ENCODE measurements at places on chromosomes 4 and X. TPM values are rescaled to one million over a fixed set of nuclear protein-coding genes. Genes with fewer than 3 reads are reported as not detected.

DNA sequence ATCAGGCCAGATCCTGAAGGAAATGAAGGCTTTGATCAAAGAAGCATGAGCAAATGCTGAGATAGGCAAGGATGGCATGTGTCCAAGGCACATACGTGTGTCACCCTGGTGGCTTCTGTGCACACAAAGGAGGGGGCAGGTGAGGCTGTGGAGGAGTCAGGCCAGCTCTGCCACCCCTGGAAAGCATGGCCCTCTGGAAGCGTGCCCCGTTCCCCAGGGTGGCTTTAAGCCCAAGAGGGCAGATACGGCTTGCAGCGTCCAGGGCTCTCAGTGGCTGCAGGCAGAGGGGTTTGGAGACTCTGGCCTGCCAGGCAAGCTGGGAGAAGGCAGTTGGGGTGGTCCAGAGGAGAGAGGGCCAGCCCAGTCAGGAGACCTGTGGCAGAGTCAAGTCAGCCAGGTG, 25.6 kb downstream of the PNMA6E start:
- no peak for DNase-seq

GRCh38 chrX:79146640-79147390, 2.3 kb downstream of the GPR174 start:
- DNase-seq, result no peak

DNA sequence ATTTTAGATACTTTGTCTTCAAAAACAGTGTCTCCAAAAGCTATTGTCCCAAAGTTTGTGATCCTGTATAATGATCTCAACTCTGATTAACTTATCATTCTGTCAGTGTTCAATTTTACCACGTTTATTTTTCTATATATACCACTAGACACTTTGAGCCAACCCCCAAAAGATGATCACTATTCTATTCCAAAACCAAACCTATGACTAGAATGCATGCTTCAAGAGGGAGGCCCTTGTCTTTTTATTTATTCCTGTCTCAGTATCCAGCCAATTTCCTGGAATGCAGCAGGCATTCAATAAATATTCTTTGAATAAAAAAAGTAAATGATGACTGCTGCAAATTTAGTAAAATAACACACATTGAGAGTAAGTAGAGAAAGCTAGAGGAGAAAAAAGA, 275.6 kb downstream of the LDB2 start:
- DNase-seq, result no peak

DNA sequence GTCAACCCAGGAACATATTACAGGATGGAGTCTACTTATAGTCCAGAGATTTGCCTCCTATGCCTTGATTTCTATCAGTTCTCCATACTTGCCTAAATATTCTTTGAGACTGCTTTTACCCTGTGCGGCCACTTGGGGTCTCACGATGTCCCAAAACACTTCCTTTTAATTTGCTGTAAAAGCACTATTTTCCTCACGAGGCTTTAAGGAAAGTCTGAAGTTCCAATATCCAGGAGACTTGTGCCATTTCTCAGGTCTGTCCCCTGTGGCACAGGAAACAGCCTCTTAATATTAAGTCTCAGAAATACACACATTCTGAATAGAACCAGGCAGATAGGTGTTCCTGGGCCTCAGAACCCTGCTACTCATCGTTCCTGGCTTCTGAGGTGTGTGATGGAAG, 142.9 kb downstream of the TMEM164 start:
- DNase-seq, result no peak

FGF13 gene
- 0.43 TPM for total RNA-seq

DNA sequence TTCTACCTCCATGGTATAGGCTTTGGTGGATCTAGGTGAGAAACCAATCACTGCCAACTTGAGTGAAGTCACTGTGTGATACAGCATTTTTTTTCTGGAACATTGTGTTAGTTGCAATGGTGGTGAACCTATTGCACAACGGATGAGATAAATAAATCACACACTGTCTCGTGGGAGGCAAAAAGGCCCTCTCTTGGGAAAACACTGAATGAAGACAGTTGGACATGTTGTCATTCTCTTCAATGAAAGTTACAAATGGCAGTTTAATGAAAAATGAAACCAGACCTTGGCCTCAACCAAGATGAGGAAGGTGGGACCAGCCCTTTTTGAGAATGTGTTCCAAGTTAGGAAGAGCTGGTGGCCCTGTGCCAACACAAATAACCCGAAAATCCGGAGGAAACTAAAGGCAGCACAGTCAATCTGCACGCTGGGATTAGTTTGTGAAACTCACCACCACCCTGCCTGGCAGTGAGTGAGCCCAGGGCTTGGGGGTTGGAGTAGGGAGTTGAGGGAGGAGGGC, 5.4 kb upstream of the ADGRG2 start:
- DNase-seq, result peak; percentile 43

- peak; percentile 56 for DNase-seq
Observed at GRCh38 chrX:129984111-129984958, 1.9 kb downstream of the BCORL1 start.

DNA sequence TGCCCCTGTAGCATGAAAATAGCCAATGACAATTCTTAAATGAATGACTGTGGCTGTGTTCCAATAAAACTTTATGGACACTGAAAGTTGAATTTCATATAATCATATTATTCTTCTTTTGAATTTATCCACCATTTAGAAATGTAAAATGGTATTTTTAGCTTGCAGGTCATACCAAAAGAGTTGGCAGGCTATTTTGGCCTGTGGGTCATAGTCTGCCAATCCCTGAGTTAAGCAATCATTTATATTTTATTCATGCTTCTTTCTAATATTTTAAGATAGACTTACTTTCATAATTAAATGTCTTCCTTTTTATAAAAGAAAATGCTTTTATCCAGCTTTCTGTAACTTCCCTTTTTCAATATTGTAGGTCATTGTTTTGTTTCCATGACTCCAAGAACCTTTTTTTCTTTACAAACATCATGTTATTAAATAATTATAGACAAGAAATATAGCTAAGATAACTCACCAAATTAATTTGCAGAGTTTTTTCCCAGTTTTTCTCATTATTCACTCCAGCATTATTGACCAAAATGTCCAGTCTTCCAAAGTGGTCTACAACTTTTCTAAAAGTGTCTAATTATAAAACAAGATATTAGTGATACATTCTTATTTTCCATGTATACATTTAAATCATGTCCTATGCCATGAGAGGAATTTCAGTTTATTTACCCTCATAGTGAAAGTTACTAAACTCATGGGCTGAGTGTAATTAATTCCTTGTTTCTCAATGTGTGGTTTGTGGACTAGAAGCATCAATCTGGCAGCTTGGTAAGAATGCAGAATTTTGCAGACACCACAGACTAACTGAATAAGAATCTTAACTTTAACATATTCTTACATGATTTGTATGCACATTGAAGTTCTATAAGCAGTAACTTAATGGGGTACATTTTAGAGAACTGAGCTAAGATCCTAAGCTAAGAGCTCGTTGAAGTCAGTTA, 4.5 kb downstream of the HPGD start:
- no peak for DNase-seq

DNA sequence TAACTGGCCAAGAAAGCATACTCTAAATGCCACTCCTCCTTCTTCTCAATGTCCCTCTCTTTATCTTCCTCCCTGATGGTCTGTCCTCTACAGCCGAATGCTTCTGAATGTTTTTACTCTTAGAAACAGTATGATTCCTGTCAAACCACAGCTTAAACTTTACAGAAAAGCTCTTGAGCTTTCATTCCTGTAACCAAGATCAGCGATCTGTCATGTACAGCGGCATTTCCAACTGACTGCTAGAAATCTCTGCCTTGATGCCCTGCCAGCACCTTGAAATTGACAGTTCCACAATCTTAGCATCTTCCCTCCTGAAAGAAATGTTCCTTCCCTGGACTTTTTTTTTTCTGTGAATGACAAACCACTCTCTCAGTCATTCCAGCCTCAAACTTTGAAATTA, 11.5 kb upstream of the GATB start:
- no peak for DNase-seq

GRCh38 chr4:123599061-123599919, 202.7 kb downstream of the SPRY1 start:
- no peak for DNase-seq

DDX60 gene
- total RNA-seq, result 4.4 TPM

ARMCX4 gene
- total RNA-seq, result 4.6 TPM

DNA sequence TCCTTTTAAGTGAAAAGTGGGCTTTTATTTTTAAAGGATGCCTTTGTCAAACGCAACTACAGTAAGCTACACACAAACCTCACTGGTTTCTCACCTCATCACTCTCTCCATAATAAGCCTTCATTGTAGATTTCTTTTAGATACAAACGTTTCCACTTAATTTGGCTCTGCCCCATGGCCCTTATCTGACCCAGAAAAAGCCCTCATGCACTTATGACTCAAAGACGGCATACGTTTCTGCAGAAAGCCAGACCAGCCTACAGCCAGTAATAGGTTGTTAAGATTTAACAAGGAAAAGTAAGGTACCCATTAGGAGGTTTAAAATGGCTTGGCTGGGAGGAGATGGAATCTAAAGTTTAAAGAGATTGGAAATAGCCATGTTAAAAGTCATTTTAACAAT, 914.6 kb upstream of the INTU start:
- DNase-seq, result no peak

COX7B gene
- total RNA-seq, result 1,688 TPM

- DNase-seq, result no peak
Observed at GRCh38 chr4:187606581-187606980, 389.0 kb upstream of the ZFP42 start.

- DNase-seq, result no peak
Observed at GRCh38 chr4:118273642-118274041, 79.2 kb downstream of the PRSS12 start.

GRCh38 chrX:16733013-16733412, 13.6 kb downstream of the SYAP1 start:
- DNase-seq, result no peak

GRCh38 chrX:136764206-136764605, 16.5 kb downstream of the ARHGEF6 start:
- DNase-seq, result no peak

NEUROG2 gene
- total RNA-seq, result not detected

GRCh38 chr4:36677112-36677511, 395.7 kb downstream of the DTHD1 start:
- no peak for DNase-seq

DNA sequence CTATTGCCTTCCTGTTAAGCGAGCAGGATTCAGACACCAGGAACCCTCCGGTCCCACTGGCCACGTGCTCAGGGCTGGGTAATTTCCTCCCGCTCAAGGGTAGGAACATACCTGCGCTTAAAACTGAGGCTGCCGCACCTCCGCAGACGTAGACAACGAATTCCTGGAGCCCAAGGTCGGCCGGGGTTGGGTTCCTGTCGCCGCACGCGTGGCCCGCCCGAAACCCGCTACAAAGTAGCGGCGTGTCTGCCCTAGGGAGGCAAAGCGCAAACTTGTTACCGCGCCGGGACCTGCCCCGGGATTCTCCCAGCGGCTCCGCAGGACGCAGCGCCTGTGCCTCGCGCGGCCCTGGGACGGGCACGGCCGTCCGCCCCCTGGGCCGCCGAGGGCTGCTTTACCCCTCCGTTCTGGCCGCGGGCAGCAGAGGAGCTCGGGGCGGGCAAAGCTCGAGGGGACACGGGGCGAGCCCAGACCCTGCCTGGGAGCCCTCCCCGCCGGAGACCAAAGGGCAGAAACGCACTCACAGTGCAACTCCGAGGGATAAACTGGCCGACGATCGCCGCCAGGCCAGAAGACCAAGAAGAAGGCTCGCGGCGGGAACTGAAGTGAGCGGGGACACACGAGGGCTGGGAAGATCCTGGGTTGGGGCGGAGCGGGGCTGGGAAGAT, at the start of gene ERVMER34-1:
Gene ERVMER34-1 (minus strand): TSS at position 607 of the 668 bp plus-strand sequence. CDS start 5,905 bp downstream, outside the sequence.
- peak; percentile 46 for DNase-seq

PRR32 gene
- total RNA-seq, result 0.30 TPM

GRCh38 chrX:47846040-47846439, 9.3 kb downstream of the ZNF81 start:
- peak; percentile 45 for DNase-seq

- no peak for DNase-seq
Observed at GRCh38 chr4:42083816-42084215, 68.6 kb downstream of the BEND4 start.

GRCh38 chrX:45007598-45007997, 134.6 kb downstream of the KDM6A start:
- no peak for DNase-seq

- DNase-seq, result no peak
Observed at GRCh38 chr4:153529646-153530045, 63.5 kb downstream of the TMEM131L start.

KIF4A gene
- total RNA-seq, result 0.19 TPM

- DNase-seq, result no peak
Observed at GRCh38 chr4:39521253-39521919, 5.9 kb downstream of the UGDH start.

DNA sequence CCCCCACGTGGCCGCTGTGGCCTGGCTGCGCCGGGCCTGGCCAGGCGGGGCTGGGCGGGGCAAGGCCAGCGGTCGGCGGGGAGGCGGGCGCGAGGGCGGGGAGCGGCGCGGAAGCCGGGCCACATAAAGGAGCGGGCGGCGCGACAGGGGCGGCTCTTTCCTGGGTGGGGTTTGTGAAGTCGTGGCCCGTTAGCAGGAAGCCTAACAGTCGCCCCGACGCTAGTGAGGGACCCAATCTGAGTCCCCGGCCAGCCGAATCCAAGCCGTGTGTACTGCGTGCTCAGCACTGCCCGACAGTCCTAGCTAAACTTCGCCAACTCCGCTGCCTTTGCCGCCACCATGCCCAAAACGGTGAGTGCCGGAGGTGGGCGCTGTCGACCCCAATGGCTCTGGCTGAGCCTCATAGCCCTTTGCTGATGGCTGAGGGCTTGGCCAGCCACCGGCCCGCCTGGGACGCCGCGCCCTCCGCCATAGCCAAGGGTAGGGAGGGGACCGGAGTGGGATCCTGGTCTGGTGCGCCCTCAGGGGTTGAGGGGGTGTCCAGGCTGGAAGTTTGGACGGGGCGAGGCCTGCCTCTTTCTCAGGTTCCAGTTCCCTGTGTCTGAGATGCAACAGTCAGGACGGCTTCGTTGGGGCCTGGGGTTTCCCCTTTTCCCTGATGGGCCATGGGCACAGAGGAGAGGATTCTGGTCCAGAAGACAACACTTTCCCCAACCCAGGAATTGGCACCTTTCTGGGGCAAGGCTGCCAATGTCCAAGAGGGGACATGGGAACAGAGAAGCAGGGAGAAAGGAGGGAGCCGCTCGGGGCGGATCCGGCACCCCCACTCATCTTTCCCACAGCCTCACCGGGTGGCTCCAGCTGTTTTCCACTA, at the start of gene MSN:
Gene MSN (plus strand): TSS at position 152 of the 874 bp plus-strand sequence. CDS start 188 bp downstream, at position 340.
- DNase-seq, result peak; percentile 89

- peak; percentile 35 for DNase-seq
Observed at GRCh38 chr4:73870260-73870659, 1.1 kb downstream of the CXCL1 start.

DNA sequence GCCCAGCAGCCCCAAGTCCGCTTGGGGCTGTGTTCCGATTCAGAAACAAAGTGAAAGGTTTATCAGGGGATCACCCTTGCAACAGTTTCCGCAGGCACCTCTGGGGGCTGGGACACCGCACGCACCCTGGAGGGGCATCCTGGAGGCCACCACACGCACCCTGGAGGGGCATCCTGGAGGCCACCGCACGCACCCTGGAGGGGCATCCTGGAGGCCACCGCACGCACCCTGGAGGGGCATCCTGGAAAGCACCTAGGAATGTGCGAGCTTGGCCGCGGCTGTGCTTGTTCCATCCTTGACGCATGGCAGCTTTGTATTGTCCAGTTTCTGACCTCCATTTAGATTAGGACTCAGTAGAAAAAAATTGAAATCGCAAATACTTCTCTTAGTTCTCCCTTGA, 21.3 kb upstream of the CBR4 start:
- no peak for DNase-seq

SPARCL1 gene
- 361 TPM for total RNA-seq

GRCh38 chr4:15018361-15018760, 16.1 kb downstream of the CPEB2 start:
- no peak for DNase-seq

STX18 gene
- total RNA-seq, result 16.0 TPM

Measured in Right ventricle myocardium superior (tissue), 1 donor.